ENCODE measurements at places on chromosomes 2 and 18. TPM values are rescaled to one million over a fixed set of nuclear protein-coding genes. Genes with fewer than 3 reads are reported as not detected.

The MCEE gene
- 17.4 TPM for total RNA-seq

The GAL3ST2 gene
- not detected for total RNA-seq

The REG3G gene
- not detected for total RNA-seq

The ZSWIM2 gene
- not detected for total RNA-seq

The FIGN gene
- not detected for total RNA-seq

The PROKR1 gene
- total RNA-seq = 0.05 TPM

The DNAJC5G gene
- total RNA-seq = not detected

The ERLEC1 gene
- total RNA-seq = 31.2 TPM

The COBLL1 gene
- not detected for total RNA-seq

The RGPD4 gene
- not detected for total RNA-seq

The RBFA gene
- 20.9 TPM for total RNA-seq

The CCDC85A gene
- total RNA-seq = not detected

The FSIP2 gene
- 0.27 TPM for total RNA-seq

The CCBE1 gene
- total RNA-seq = not detected

The CCL20 gene
- total RNA-seq = not detected

The PDE11A gene
- total RNA-seq = not detected

The IL1R2 gene
- total RNA-seq = 1.4 TPM

Data from T-helper 1 cell treated with Interleukin-12 subunit alpha and Interleukin-12 subunit beta and Interleukin-4 antibody, amounts not matched to agents 30 ng/mL and 1 ng/mL, for 36 hours (primary cell).